T-helper 17 cell (primary cell): ENCODE measurements at places on chromosomes 3 and 15. TPM values are rescaled to one million over a fixed set of nuclear protein-coding genes. Genes with fewer than 3 reads are reported as not detected.

GRCh38 chr3:193905541-193906396, 230.2 kb upstream of the HES1 start:
- DNase-seq = no peak

GRCh38 chr3:10940106-10940505, 52.4 kb upstream of the SLC6A1 start:
- no peak for DNase-seq

Gene CCR9
- 4.7 TPM for total RNA-seq

DNA sequence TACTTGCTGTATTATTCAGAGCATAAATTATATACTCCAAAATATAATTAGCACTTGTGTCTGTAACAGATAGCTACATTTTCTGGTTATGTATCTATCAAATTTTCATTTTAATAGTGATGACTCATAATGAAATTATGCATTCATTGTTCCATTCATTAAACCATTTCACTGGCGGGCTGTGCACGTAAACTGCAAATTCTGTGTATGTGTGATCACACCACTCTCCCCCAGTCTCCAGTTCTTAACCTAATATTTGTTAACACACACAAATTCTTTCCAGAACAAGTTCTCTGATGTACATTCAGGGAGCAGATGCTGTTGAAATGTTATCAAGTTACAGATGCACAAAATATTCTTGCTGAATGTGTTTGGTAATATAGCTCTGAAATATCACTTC, 3.8 kb upstream of the KCNMB2 start:
- DNase-seq = no peak

DNA sequence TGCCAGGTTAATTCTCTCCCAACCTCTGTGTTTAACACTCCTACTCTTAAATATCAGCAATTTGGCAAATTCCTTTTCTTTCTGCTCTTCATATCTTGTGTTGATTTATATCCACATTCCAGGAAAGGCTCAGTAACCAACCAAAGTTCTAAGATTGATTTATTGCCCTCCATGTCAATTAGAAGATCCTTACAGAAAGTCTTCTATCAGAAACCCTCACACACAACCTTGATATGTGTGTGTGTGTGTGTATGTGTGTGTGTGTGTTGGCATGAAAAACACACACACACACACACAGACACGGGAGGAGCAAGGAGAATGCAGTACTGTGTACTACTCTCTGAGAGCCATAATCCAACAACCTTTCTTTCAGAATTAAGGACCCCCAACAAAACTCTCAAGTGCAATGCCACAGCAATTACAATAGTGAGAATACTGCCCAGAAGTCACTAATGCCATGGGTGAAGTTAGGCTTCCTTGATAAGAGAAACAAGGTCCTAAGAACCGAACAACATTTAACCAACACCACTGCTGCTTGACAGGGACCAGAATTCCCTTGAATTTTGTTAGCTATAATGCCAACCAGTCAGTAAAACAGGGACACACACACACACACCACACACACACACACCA, 1.1 kb downstream of the LSAMP start:
- no peak for DNase-seq

- DNase-seq = no peak
Measured at GRCh38 chr15:98800437-98801233, 152.3 kb downstream of the IGF1R start.

Gene SKOR1
- 2.2 TPM for total RNA-seq

- DNase-seq = no peak
Measured at GRCh38 chr3:15815696-15816095, 17.9 kb upstream of the ANKRD28 start.

- DNase-seq = no peak
Measured at GRCh38 chr3:21326704-21327475, 424.1 kb downstream of the ZNF385D start.

DNA sequence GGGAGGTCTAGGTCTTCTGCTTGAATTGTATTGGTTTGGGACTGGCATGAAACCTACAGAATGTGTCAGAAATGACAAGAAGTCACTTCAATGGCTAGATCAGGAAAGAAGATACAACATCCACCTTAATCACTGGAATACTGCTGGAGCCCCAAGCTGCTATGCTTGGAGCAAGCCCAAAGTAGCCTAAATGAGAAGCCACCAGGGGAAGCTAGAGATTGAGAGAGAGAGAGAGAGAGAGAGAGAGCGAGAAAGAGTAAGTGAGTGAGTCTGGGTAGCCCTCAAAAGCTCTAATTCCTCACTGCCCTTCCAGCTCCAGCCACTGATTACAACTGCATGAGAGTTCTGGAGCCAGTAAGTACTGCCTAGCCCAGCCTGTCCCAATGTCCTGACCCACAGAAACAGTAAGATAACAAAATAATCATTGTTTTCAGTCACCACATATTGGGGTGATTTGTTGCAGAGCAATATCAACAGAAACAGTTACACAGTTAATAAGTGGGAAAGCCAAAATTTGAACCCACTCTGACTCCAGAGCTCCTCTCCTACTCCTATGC, 529.2 kb upstream of the GOLIM4 start:
- DNase-seq = no peak

Gene CELF6
- total RNA-seq = 1.9 TPM

Gene SLC9C1
- total RNA-seq = not detected

DNA sequence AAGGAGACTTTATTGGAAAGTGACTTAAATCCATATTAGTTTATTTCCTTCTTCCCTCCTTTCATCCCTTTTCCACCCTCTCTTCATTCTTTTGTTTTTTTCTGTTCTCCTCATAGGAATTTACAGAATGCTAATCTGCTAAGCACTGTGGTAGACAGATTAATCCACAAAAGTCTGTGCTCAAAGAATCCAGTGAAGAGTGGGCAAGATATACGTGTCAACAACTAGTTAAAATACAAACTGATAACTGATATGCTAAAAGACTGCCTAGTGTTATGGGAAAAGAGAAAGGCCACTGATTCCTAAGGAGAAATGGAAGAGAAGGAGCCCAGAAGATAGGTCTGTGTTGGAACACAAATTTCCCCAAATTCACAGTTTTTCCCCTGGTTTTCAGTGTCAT, 202.2 kb downstream of the MBNL1 start:
- no peak for DNase-seq

DNA sequence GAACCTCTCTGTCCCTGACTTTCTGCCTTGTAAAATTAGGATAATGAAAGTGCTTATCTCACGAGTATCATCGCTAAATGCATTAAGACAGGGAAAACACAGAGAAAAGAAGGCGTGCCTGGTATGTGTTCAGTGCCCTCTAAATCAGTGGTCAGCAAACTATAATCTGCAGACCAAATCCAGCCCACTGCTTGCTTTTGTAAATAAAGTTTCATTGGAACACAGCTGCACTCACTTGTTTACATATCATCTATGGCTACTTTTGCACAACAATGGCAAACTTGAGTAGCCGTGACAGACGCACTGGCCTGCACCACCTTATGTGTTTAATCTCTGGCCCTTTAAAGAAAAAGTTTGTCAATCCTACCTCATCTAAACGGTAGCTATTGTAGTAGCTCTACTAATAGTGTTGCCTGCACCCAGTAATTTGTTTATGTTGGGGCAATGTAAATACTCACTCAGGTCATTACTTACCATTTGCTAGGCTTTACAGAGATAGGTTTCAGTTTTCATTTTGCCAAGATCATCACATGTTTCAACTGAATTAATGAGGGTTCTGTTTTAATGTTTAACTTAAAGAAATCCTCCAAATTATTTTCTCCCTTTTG, 229.4 kb downstream of the FEZF2 start:
- DNase-seq = no peak

DNA sequence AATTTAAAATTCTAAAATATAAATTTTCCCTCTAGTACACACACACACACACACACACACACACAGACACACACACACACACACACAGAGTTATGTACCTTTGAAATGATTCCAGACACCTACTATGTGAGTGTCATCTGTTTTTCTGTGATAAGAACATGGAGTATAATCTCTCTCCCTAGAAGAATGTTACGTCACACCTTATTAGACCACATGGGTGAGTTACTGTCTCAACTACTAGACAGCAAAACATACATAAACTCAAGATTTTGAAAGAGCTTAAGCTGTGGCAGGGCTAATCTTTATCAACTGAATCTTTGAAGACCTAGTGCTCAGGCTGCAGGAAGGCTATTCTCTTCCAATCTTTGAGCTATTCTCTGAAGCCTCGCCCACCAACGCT, 385.9 kb upstream of the BCHE start:
- no peak for DNase-seq

Gene TMC3
- total RNA-seq = not detected

GRCh38 chr3:178847190-178847589, 224.4 kb downstream of the ZMAT3 start:
- DNase-seq = no peak

DNA sequence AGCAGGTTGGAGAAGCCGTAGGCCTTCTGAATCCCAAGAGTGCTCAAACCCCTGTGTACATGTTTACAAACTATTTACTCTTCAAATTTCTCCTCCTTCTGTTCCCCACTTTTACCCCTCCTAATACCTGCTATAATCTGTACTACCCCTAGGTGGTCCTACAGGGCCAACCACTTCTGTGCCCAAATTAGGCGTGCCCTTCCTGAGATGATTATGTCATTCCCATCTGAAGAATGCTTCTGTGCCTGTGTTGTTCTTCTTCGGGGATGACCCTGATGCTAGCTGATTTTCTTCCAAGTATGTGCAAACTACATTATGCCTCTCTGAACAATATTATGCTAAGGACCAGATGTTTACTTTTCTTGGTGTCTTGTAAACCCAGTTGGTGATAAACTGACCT, 20.5 kb downstream of the RBP2 start:
- no peak for DNase-seq

DNA sequence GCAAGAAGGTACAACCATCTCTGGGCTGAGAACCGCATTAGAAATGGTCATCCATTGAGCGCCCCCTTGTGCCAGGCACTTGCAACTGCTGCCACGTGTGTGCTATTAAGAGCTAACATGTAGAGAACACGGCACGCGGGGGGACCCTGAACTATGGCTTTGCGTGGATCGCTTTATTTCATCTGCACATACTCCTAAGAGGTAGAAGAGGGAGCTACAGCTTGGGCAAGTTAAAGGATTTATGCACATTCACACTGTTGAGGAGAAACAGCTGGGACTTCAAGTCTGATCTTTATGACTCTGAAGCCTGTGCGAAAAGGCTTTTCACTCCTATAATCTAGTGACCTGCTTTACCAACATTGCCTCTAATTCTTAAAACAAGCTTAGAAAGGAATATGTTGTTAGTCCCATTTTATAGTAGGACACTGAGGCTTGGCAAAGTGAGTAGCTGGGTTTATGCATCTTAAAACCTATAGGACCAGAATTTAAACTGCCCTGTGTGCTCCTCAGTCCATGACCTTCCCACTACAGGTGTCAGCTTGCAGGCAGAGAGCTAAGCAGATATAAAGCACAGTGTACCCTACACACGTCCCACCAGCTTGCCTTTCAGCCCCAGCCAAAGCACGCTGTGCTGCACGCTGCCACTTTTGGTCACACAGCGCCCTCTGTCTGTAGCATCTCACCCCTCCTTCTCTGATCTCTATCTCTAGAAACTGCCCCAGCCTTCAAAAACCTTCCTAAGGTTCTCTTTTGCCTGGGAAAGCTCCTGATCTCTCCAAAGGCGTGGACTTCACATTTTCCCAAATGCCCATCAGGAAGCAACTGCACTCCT, 57.8 kb downstream of the STARD5 start:
- DNase-seq = peak; percentile 72

Gene CLDN16
- not detected for total RNA-seq

- DNase-seq = no peak
Measured at GRCh38 chr3:73292220-73292619, 230.8 kb downstream of the EBLN2 start.

Gene BFSP2
- total RNA-seq = 1.2 TPM

Gene GOLGA8N
- 6.3 TPM for total RNA-seq

GRCh38 chr3:120203016-120203415, 82.0 kb downstream of the GPR156 start:
- DNase-seq = no peak

Gene C15orf62
- total RNA-seq = 1.2 TPM

DNA sequence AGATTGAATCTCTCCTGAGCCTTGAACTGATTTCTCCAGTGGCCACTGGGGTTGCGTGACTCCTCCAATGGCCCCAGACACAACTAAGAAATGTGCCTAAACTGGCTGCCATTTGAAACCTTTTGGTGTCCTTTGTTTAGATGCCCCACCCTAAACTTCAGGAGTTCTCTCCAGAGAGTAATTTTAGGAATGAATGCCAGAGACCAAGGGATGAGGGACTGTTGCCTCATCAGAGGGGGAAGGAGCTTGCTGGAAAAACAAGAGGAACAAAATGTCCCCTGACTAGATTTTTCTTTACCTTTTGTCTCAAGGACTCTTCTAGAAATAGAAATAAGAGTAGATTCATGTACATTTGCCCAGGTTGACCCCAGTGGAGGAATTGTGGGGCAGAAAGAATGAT, 8.1 kb upstream of the ADPRH start:
- DNase-seq = no peak

DNA sequence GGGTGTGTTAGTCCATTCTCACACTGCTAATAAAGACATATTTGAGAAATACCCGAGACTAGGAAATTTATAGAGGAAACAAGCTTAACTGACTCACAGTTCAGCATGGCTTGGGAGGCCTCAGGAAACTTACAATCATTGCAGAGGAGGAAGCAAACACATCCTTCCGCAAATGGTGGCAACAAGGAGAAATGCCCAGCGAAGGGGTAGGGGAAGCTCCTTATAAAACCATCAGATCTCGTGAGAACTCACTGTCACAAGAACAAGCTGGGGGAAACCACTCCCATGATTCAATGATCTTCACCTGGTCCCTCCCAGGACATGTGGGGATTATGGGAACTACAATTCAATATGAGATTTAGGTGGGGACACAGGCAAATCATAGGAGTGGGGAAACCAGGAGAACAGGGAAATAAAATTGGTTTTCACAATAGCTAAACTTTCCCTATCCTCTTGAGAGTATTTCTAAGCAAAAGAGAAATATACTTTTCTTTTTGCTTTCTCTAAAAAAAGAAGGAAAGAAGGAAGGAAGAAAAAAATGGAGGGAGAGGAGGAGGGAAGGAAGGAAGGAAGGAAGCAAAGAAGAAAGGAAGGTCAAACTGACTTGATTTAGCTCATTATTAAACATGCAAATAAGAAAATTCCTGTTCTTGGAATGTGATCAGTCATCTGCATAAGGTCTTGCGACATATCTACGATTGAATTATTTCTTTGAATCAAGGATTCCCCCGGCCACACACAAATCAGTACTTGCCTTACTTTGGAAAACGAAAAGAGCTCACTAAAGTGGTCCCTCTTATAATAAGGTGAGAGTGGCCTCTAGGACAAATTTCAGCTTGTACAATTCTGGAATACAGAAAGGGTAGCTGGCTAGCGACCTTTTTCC, 75.2 kb downstream of the LIPC start:
- no peak for DNase-seq

Gene P2RY13
- 0.26 TPM for total RNA-seq
